ENCODE measurements at places on chromosomes 7 and 10.

- no peak for DNase-seq
These were observed 71.7 kb downstream of the HYCC1 start for GRCh38 chr7:22942191-22942590.

GRCh38 chr10:130652544-130652943 is 516.4 kb downstream of the GLRX3 start:
- DNase-seq: no peak

GRCh38 chr10:69501657-69502056 is 50.4 kb downstream of the TSPAN15 start:
- no peak for DNase-seq

- no peak for DNase-seq
These were observed 95.5 kb downstream of the MBL2 start for GRCh38 chr10:52677086-52677485.

DNA sequence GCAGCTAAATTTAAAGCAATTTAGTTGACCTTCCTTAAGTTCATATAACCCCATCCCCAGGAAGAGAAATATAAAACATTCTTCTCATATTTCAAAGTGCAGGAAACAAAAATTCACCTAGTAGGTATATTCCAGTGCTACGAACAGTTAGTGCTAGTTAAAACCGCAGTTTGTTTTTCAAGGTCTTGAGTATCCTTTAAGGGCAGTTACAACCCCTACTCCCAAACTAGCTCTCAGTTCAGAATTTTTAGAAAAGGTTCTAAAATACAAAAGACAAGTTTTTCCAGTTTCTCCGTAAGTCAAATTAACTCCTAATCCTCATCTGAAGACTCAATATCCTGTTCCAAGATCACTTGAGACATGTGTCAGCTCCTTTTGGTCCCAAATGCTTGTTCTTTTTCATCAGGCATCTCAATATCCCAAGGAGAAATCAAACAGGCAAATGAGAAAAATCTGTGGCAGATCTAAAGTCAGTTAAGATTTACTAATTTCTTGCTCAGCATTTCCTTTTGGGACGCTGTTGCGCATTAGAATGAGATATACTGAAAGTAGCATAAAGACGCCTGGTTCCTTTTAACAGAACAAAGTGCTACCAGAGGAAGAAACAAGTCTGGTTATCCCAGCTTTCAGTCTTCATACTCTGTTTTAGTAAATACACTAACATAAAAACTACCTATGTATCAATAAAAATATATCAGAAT is 51.8 kb downstream of the ARHGAP12 start:
- no peak for DNase-seq

DNA sequence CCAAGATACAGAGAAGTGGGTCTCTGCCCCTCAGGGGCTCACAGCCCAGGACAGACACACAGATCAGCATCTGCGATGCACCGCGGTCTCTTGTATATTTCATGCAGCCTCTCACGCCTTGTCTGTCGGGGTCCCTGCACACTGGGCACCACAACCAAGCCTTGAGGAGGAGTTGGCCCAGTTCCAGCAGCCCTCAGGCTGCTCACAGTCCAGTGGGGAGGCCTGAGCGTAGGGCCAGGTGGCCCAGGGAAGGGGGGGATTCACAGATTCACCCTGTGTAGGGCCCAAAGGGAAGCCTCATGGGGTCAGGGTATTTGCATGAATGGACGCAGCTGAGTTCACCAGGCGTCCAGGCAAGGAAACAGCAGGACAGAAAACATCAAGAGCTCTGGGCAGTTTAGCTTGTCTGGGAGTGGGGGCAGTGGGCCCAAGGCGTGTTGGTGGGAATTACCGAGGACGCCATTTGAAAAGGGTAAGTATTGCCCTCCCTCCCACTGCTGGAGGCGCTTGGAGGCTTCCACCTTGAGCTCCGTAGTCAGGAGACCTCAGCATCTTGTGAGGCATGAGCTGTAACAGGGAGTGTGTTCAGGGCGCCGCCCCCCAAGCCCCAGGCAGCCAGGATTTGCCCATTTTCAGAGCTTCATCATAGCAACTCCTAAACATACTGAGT is 129.1 kb upstream of the CHST15 start:
- DNase-seq: no peak

DNA sequence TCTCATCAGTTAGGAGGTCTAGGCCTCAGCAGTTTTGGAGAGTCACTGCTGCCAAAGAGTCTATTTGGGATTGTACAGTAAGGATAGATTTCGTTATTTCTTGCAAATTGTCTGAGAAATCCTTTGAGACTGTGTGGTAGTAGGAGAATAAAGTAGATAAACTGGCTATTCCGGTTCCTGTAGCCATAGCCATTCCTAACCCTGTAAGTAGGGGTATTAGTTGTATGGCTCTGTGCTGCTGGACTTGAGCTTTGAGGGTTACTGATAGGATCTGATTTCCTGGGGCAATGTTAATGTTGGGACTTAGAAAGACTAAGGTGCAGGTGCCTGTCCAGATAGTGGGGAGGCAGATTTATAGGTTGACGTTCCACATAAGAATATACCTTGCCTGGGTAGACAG is 36.1 kb upstream of the ZNF138 start:
- DNase-seq: no peak

GRCh38 chr7:50662996-50663395 is 97.8 kb upstream of the DDC start:
- no peak for DNase-seq

GRCh38 chr7:68438811-68439210 is 1159.5 kb upstream of the AUTS2 start:
- DNase-seq: no peak

GRCh38 chr7:82019551-82020475 is 250.0 kb upstream of the HGF start:
- DNase-seq: no peak

- DNase-seq: no peak
These were observed 61.7 kb upstream of the TES start for GRCh38 chr7:116148626-116149025.

GRCh38 chr10:96014473-96015102 is 28.8 kb upstream of the CCNJ start:
- no peak for DNase-seq
